Aorta (tissue), 5 donors: ENCODE measurements at places on chromosomes 6 and 20. TPM values are rescaled to one million over a fixed set of nuclear protein-coding genes. Genes with fewer than 3 reads are reported as not detected.

Gene PPP1R14C
- polyA plus RNA-seq: 2.8 TPM

Gene GRM1
- polyA plus RNA-seq: 0.25 TPM

Gene HCRTR2
- polyA plus RNA-seq: not detected

Gene NANP
- polyA plus RNA-seq: 1.9 TPM

Gene TAGAP
- polyA plus RNA-seq: 2.5 TPM

Gene CAP2
- 22.7 TPM for polyA plus RNA-seq

Gene UNC5CL
- polyA plus RNA-seq: 0.72 TPM

Gene FHL5
- 37.6 TPM for polyA plus RNA-seq

Gene TRIM15
- polyA plus RNA-seq: 7.0 TPM

Gene PRIM2
- polyA plus RNA-seq: 4.9 TPM

Gene CGA
- not detected for polyA plus RNA-seq
